Muscle of arm (tissue), 14 donors: ENCODE measurements at places on chromosomes 6 and 20. TPM values are rescaled to one million over a fixed set of nuclear protein-coding genes. Genes with fewer than 3 reads are reported as not detected.

DNA sequence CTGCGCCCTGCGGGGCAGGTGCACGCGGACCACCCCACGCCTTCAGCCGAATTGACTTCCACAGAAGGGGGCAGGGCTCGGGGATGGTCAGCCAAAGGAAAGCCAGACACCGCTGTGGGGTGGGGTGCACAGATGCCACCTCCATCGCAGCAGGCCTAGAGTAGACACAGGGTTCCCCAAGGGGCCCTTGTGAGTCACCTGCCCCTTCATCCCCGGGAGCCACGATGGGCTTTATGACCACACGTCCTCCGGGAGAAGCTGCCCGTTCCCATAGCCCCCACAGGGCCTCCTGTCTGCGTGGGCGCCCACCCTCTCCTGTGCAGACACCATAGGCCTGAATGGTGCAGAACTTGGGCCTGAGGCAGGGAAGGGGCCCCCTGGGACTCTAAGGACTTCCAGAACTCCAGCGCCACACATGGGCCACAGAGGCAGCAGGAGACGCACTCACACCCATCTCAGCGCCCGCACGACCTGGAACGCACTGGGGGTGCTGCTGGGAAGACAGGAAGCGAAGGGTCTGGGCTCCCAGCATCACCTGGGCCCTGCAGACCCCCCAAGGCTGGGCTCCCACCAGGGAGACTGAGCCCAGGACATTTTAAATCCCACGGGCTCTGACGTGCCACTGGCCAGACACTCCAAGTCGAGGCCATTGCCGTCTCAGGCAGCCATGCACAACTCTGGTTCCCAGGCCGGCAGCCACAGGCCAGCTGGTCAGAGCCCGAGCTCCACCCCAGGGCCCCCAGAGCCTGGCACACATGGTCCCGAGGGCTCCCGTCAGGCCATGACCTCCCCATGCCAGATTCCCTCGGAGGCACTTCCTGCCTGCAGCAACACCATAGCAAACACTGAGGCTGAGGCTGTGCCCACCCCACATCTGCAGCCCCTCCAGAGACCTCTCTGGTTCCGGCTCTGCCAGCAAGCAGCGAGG lies 134.2 kb downstream of the DLL1 start:
- DNase-seq, result no peak

- DNase-seq, result no peak
Observed at GRCh38 chr6:31792761-31793171, 2.8 kb downstream of the VARS1 start.

GRCh38 chr20:61524951-61525666 lies 273.0 kb downstream of the CDH4 start:
- no peak for DNase-seq

GRCh38 chr6:144845186-144845585 lies 560.1 kb downstream of the UTRN start:
- DNase-seq, result no peak

GRCh38 chr6:100780648-100781047 lies 100.5 kb downstream of the ASCC3 start:
- DNase-seq, result no peak

DNA sequence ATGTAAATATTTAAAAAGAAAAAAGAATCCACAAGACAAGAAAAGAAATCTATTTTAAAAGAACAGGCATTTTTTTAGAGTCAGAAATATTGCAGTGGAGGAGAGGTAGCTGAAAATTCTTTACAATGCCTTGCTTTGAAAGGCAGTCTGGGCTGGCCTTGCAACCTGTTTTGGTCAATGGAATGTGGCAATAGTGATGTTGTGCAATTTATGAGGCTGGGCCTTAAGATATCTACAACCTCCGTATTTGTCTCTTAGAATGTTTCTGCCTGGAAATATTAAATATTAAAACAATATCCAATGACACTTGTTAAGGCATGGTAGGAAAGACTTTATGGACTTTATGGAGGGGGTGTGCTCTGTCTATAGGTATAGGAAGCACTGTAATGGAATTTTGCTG lies 14.8 kb upstream of the SCGN start:
- no peak for DNase-seq

DNA sequence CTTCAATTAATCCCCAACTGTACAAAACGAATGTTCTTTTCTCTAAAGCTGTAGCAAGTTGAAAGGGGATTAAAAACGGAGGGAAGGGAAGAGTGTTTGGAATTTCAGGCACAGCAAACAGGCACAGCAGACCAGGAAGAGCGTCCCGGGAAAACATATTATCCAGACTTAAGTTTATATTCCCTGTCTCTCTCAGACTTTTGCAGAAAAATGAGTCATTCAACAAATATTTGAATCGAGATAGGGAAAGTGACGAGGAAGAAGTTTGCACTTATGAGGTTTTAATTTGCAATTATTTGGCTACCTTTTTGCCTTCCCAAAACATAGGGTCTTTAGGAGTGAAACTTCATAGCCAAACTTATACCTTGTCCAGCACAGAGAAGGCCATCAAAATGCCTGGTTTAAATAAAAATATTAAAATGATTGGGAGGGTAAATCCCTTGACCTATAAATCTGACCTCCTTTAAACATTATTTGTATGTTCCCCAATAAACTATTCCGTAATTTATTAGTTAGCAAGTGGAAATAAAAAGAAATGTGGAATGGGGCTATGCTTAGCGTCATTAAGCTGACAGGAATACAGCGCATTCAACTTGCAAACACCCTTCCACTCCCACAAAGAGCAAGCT lies 16.0 kb downstream of the HFE start:
- DNase-seq, result peak; percentile 33

DNA sequence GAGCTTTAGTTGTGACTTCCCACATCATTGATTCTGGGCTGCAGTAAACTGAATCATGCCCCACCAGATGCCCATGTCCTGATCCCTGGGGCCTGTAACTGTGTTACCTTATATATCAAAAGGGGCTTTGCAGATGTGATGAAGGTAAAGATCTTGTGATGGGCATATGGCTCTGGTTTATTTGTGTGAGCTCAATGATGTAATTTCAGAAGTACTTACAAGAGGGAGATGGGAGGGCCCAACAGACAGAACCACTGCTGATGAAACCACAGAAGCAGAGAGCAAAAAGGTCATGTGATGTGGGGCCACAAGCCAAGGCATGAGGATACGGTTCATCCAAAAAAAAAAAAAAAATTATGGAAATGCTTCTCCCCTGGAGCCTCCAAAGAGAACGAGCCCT lies 118.7 kb downstream of the TOX2 start:
- no peak for DNase-seq

DNA sequence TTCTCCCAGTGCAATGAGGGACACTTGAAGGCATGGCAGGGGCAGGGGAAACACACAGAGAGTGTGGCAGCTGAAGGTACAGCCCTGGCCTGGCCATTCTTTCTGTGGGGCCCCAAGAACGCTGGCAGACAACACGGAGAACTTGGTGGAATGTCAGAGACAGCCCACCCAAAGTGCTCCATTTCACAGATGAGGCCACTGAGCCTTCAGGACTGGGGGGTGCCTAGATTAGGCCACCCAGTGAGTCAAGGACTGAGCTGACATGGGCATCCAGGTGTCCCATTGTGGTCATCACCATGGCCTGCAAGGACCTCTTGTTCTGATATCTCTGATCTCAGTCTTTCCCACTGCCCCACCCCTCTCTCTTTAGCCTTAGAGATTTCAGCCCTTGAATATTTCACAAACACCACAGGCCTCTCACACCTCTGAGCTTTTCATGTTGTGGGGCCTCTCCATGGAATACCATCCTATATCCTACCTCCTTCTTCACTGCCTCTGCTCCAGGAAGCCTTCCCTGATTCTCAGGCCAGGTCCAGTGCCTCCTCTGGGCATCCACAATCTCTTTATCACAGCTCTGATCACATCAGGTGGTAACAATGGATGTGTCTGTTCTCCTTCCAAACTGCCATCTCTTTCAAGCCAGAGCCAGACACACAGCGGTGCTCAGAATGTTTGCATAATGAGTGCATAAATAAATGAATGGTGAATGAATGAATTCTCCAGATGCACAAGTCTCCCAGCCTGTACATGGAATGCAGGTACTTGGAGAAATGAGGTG lies 2.0 kb upstream of the RSPO4 start:
- DNase-seq, result no peak

GRCh38 chr6:144069506-144069905 lies 25.9 kb downstream of the SF3B5 start:
- DNase-seq, result no peak

DNA sequence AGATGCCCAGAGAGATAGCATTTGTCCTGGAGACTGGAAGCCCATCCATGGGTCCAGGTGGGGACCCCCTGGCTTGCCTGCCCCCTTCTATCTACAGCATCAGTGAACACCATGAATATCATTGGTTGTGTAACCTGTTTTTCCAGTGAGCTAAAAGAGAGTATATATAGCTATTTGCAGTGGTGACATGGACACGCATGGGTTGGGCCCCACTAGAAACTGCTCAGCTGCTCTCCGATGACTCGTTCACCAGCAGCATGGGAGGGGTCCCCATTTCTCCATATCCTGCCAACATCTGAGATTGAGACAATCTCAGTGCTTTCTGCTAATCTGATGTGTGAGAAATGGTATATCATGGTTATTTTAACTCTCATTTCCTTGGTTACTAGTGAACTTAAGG lies 4.0 kb upstream of the ZC3H12D start:
- DNase-seq, result no peak

- no peak for DNase-seq
Observed at GRCh38 chr6:16135066-16135465, 6.2 kb downstream of the MYLIP start.

- DNase-seq, result no peak
Observed at GRCh38 chr6:105453968-105454367, 51.1 kb upstream of the PREP start.

DNA sequence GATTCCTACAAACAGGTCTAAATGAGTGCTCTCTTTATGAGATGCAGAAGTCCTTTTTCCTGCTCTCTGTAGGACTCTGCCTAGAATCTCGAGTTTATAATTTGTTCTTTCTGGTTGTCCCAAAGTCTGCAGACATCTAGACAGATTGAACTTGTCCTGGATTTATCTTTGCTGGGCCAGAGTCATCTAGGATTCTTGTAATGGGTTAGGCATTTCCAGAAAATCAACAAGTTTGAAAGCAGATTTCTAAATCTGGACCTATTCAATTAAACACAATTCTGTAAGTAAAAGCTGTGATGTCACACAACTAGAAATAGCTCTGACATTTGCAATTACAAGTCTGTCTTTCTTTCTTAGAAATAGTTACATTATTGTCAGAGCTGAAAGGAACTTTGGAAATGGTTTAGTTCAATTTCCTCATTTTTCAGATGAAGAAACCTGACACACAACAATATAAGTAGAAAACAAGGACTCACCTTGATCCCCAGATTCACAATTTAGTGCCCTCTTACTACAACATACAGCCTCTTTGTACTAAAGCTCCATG lies 4.2 kb upstream of the RSPO3 start:
- DNase-seq, result no peak

DNA sequence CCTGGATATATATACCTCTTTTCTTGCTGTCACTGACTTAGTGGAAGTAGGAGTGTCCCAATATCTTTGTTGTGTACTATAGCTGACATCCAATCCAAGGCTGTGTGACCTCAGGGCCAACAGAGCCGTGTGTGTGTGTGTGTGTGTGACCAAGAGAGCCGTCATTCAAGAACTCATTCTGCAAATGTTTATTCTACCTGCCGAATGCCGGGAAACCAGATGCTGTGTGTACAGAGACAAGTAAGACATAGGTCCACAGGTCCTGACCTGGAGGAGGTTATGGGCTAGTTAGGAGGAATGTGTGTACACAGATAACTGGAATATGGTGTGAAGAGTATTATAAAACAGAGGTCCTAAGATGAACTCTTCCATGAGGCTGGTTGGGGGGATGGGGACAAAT lies 190.0 kb downstream of the DHX35 start:
- no peak for DNase-seq

Gene TNFRSF6B
- 1.9 TPM for polyA plus RNA-seq

Gene CLIC5
- 19.1 TPM for polyA plus RNA-seq

Gene PLA2G7
- 1.7 TPM for polyA plus RNA-seq

Gene COL21A1
- polyA plus RNA-seq, result 132 TPM

Gene DUSP15
- polyA plus RNA-seq, result 2.2 TPM
